GM12864 (cell line): ENCODE measurements at places on chromosomes 6 and 20.

DNA sequence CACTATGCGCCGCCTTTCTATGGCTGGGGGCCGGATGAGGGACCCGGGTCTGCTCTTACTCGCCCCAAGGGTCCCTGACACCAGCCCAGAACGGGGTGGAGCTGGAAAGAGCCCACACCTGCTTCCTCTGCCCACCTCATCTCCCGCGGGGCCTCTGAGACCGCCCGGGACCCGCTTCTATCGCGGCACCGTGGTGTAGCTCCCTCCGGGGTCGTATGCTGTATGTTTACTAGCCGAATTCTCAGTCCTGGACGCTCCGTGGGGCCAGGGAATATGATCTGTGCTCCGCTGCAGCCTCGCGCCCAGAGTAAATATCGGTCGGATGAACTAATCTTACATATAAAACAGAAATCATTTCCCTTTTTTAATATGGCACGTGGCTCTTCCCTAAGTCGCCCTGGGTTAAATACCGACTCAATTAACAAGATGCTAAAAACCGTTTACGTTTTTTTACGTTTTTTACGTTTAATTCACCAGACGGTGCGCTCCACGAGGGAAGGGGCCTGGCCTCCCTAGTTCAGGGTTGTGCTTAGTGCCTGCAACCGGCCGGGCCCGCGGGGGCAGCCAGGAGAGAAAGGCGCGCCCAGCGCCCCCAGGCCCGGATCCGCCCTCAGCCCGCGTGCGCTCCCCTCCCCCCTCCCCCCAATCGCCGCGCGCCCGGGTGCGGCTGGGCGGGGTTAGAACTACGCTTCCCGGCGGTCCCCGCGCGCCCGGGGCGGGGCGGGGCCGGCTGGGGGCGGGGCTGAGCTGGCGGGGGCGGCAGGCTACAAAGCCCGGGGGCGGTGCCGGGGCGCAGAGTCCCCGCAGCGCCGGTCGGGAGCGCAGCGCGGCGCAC is at the start of gene RBM38:
RBM38 (plus strand) TSS at position 793 of the 835 bp plus-strand sequence. CDS start 186 bp downstream, outside the sequence.
- DNase-seq, result no peak

DNA sequence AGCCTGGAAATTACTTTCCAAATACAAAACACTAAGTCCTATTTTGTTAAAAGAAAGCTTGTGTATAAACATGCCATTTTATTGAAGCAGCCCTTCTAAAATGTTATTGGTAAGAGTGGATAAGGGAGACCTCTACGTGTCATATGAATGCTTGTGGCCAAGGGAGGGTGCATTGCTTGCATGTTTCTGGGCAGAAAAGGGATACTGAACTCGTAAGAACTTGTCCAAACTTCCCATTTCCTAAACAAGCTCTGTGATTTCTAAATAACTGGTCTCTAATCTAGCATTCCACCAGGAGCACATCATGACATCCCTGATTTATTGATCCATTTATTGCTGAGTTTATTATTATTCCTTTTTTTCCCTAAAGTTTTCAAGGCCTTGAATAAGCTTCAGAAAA is 474.1 kb downstream of the CD109 start:
- no peak for DNase-seq

GRCh38 chr6:46466570-46466969 is 24.7 kb downstream of the RCAN2 start:
- DNase-seq, result no peak

DNA sequence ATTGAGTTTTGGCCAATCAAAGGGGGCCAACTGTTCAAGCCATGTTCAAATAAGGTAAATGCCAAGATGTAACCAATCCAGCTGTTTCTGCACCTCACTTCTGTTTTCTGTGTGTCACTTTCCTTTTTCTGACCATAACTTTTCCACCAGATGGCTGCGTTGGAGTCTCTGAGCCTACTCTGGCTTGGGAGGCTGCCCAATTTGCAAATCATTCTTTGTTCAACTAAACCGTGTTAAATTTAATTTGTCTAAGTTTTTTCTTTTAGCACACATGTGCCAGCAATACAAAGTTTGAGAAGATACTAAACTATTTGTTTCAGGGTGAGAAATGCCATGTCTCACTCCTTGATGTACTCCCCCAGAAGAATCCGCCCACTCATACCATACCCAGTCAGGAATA is 52.1 kb downstream of the IYD start:
- DNase-seq, result no peak

- no peak for DNase-seq
These were observed 49.2 kb downstream of the PPP1R16B start for GRCh38 chr20:38854654-38855066.

DNA sequence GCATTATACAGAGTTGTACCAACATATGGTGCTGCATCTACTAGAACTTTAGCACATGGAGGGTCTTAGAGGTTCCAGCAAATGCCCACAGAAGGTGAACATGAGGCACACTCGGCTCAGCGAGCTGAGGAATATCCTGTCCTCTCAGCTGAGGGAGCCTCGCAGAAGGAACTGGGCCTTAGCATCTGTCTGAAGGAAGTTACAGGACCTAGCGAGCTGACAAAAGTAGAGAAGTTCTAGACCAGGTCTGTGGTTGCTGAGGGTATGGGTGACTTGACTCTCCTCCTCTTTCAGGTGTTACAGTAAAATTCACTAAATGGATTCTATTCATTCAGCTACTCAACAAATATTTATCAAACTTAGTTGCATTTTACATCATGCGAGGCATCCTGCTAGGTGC is 157.2 kb downstream of the ZDHHC14 start:
- DNase-seq, result no peak

GRCh38 chr6:163837691-163838431 is 423.3 kb downstream of the QKI start:
- DNase-seq, result no peak

- peak; percentile 59 for DNase-seq
These were observed 71.3 kb downstream of the EFHC1 start for GRCh38 chr6:52491203-52492069.

- DNase-seq, result peak; percentile 57
These were observed 61.8 kb downstream of the NFATC2 start for GRCh38 chr20:51480507-51481270.

DNA sequence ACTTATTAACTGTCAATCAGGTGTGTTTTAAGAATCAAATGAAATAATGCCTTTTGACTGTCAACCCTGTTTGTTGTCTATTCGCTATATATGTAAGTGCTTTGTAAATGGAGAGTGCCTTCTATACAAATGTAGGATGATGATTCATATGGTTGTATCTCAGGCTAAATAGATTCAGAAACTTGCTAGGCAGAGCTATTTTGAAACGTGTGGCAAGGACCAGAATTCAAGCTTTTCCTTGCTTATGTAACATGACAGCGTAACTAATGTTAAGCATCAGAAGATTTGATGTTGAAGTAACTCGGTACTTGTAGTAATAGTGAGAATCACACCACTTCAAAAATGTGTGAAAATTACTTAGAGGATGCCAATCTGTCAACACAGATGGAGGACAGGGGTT is 3.4 kb downstream of the OGFRL1 start:
- DNase-seq, result no peak

GRCh38 chr6:67287566-67287965 is 1347.5 kb upstream of the ADGRB3 start:
- DNase-seq, result no peak

DNA sequence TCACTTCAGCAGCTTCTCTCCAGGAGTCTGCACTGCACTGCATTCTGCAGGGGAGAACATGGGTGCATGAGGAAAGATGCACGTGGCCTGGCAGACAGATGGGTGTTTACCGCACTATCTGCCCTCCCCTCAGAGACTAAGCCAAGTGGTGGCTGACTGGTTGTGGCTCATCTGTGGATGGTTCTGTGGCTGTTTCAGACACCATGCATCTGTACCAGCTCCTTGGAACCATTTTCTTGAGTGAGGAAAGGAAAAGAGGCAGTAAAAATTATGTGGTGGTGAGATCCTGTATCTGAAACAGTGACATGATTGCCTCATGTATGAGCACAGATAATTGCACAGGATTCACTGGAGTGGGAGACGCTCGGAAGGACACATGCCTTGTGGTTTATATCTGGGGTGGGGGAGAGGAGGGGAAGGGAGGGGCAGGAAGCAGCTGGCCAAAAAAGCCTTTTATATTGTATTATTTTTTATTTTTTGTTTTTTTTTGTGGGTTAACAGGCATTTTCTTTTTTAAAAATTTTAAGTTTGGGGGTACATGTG is 161.7 kb downstream of the ERMARD start:
- DNase-seq, result no peak

DNA sequence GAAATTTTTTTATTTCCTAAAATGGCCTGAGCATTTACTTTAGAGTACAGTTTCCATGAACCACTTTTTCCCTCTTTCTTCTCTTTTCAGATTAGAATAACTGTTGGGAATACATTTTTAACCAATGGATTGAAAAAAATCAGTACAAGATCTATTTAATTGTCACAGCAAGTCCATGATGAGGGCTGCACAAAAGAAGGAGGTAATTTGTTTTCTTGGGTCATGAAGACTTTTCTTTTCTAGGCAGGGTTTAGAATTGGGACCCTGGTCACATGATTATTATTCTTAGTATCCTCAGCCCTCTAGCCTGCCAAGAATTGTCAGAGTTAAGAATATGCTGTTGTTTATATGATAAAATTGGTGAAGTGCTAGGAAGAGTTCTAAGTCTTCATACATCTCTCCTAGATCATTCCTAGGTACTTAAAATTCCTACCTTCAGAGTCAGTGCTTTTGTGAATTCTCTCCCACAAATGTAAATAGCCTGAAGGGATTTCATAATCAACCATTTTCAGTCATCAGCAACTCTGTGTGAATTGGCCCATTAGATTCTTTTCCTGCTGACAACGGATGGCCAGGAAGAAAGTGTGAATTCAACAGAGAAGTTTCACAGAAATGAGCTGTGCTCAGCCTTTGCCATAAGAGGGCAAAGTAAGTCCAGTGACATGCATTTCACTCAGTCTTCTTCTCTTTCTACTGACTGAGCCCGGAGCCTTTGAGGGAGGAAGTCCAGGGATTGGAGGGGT is 32.4 kb upstream of the TPBG start:
- DNase-seq, result no peak

DNA sequence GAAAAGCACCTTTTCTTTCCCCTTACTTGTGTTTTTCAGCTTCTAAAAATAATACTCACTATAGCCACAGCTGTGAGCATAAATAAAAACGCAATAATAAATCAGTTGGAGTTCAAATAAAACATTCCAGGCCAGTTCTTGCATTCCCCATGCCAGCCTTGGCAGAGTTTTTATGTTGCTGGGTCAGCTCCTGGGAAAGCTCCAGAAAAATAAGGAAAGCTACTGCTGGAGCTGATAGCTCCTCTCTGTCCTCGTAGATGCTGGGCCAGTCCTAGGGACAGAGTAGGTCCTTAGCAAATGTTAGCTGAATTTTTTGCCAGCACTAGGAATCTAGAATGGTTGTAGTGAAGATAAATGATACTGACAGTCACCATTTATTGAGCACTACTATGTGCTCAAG is 389.0 kb upstream of the SYNCRIP start:
- no peak for DNase-seq

- no peak for DNase-seq
These were observed 104.2 kb downstream of the SYCP2 start for GRCh38 chr20:59829054-59829785.

DNA sequence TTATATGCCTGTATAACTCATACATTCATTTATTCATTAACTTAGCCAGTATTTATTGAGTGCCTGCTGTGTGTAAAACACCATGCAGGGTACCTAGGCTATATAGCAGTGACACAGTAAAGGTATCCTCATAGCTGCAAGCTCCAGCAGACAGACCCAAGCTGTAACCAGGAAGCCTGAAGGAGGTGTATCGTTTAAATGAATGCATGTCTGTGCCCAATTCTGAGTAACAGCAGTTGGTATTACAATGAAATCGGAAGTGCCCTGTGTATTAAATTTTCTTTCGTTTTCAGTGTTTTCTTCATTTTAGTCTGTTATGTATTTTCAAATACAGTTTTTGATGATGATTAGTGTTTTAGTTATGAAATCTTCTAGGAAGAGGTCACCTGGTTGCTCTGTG is 485.8 kb upstream of the SOX4 start:
- DNase-seq, result no peak

DNA sequence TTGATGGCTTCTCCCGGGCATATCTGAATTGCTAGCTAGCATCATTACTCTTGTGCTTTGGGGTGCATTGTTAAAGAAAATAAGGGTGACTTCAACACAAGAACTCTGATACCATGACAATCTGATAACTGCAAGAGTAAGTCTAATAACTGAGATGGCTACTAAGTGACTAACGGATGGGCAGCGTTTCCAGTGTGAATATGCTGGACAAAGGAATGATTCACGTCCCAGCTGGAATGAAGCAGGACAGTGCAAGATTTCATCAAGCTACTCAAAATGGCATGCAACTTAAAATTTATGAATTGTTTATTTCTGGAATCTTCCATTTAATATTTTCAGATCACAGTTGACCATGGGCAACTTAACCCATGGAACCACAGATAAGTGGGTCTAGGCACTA is 31.7 kb downstream of the MOXD1 start:
- no peak for DNase-seq
